ENCODE measurements at places on chromosomes 12 and 14.

GRCh38 chr12:91394903-91395302 lies 212.3 kb upstream of the DCN start:
- DNase-seq, result no peak

DNA sequence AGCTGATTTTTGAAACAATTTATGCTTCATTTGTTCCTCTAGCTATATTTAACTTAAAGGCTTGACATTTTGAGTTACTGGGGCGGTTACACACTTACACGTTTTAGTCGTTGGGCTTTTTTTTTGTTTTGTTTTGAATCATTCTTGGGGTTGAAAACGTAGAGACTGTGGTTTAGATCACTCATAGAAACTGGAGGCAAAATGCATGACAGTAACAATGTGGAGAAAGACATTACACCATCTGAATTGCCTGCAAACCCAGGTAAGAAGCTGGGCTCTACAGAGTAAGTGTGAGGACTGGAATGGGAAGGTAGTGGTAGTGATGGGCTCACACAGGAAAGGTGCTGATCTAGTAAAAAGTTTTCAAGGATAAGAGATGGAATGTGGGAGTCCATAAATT lies at the start of gene CLEC2D:
Gene CLEC2D, plus strand, starts transcription at position 180 of the 400 bp plus-strand sequence. Its CDS starts 22 bp downstream, at position 202.
- DNase-seq, result no peak

DNA sequence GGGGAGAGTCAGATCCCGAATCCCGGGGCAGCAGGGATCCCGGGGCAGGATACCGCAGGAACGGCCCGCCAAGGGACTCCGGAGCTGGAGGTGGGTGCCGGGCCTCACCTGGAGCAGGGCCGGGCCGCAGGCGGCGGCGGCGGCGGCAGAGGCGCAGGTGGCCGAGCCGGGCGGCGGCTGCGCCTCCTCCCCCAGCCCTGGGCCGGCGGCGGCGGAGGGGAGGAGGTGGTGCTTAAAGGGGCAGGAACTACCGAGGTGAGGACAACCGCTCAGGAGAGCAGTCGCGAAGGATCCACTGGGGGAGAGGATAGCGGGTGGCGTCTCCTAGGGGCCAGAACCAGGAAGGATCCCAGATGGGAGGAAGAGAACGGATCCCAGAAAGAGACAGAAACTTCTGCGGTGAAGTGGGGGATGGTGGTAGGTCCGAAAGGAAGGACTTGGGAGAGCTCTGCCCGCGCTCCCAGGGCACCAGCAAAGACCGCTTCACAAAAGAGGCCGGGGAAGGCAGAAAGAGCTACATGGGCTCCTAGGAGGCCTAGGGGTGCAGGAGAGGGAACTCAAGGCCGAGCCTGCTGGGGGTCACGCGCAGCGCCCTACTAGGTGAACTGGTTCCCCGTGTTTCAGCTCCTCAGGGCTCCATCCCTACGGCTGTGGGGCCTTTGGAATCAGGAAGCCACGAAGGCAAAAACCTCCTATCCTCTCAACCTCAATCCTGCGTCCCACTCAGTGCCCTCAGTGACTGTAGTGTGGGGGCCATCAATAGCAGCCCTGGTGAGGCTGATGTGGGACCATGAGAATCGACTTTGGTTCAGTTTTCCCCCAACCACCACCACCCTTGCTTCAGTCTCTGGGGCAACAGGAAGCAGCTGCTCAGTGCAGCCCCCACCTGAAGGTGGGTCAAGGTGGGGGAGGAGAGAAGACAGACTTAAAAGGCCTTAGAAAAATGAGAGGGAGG lies 5.0 kb upstream of the BAZ2A start:
- DNase-seq, result peak; percentile 70

- DNase-seq, result no peak
Observed at GRCh38 chr12:57887631-57888408, 41.3 kb upstream of the CTDSP2 start.

GRCh38 chr12:19239102-19239501 lies 109.6 kb downstream of the PLEKHA5 start:
- no peak for DNase-seq

GRCh38 chr14:84251411-84252115 lies 1278.4 kb upstream of the FLRT2 start:
- DNase-seq, result no peak

GRCh38 chr12:114684098-114684869 lies at the start of gene TBX3:
Gene TBX3, minus strand, starts transcription at chr12:114684175. Its CDS starts 975 bp downstream, at chr12:114683200.
- DNase-seq, result peak; percentile 96

- peak; percentile 43 for DNase-seq
Observed at GRCh38 chr14:92040431-92041051, 682 bp upstream of the TRIP11 start.

DNA sequence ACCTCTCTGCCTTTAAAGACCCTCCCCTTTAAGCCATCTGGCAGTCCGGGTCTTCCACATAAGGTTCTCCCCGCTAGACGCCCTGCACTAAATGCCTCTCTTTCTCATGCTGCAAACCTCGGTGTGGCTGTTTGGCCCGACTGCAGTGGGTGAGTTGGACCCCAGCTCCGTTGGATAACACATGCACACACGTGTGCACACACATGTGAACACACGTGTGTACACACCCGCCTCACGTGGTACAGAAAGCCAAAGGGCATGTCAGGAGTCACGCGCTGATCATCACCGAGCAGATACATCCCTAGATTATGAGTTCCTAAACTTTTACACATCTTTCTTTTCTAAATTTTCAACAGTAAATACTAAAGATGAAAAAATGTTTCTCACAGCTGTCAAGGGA lies 68.3 kb downstream of the RIMBP2 start:
- DNase-seq, result no peak

DNA sequence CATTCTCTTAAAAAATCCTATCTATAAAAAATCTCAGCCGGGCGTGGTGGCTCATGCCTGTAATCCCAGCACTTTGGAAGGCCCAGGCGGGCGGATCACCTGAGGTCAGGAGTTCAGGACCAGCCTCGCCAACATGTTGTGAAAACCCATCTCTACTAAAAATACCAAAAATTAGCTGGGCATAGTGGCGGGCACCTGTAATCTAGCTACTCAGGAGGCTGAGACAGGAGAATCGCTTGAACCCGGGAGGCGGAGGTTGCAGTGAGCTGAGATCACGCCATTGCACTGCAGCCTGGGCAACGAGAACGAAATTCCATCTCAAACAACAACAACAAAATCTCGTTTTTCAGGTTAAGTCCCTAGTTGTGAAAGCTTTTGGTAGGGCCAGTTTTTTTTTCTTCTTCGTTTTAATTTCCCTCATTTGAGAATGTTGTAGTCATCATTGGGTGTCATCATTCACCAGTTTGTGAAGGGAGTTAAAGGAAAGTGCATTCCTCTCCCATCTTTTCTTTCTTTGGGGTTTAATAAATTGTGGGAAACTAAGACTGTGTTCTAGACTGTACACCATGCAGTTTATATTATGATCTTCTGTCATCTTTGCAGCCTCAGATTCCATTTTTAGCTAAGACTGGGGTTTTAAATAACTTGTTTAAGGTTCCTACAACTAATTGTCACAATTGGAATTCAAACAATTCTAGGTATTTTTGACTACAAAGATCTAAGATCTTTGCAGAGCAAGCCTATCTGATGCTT lies 23.9 kb downstream of the MDM2 start:
- DNase-seq, result no peak

DNA sequence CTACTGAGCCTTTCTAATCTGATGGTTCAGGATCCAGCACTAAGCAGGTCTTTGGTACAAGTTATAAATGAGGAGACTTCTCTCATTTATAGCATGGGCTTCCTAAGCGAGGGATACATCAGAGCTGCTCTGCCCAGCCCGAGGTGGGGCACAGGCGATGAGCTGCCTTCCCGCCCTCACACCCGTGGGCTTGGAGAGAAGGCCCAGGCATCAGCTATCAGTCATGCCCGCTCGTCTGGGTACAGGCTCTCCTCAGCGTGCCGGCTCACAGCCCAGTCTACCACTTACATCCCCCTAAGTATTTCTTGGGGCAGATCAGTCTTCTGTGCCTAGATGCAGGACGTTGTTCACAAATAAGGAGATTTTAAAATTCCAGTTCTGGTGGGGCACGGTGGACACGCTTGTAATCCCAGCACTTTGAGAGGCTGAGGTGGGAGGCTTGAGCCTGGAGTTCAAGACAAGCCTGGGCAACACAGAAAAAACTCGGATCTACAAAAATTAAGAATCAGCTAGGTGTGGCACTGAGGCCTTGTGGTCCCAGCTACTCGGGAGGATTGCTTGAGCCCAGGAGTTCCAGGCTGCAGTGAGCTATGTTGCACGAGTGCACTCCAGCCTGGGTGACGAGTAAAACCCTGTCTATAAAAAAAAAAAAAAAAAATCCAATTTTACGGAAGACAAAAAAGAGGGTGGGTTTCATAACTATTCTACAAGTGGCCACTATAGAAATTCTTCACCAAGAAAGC lies 57.0 kb downstream of the CCDC88C start:
- DNase-seq, result no peak

- no peak for DNase-seq
Observed at GRCh38 chr14:85958069-85958468, 428.1 kb downstream of the FLRT2 start.

DNA sequence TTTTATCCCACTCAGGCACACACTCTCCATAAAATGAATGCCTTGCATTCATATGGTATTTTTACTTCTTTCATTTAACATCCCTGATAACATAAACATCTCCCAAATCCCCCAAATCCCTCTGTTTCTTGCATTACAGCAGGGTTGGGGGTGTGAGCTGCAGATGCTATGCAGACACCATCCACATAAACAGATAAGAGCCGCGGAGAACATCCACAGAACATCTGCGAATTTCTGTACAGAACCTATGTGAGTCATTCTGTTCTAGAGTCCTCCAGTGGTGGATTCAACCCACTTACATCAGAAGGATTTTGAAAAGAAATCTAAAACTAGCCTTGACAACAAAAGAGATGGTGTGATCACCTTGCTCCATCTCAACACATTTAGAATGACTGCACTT lies 20.3 kb downstream of the FBLN5 start:
- no peak for DNase-seq

DNA sequence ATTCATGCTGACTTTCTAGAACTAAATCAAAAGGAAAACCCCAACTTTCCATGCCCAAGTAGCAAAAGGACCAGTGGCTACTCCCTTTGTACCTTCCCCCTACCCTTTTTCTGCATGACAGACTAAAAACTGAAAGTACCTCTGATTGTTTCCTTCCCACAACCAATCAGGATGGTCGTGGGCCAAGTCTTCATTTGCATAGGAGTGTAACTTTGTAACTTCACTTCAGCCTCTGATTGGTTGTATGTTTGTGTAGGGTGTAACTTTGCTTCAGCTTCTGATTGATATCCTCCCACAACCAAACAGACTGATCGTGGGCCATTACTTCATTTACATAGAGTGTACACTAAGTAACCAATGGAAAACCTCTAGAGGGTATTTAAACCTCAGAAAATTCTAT lies 96.5 kb downstream of the DENND5B start:
- no peak for DNase-seq

DNA sequence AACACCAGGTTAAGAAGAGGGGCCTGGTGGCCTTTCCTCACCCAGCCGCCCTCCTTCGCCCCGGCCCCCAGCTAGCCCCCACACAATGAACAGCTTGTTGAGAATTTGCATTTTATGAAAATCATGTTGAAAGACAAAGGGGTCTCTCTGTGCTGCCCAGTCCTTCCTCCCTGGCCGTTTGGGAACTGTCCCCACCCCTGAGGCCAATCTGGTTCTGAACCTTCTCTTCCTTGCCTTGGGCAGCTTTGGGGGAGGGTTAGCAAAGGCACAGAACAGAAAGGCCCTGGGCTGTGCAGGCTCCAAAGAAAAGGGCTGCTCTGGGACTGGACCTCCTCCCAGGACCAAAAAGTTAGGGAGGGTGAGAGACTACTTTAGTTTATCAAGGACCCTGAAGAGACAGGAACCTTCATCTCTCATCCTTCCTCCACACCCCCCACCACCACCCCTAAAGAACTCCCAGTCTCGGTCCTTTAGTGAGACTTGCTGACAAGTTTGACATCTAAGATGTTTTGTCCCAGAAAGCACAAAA lies 1.3 kb downstream of the TAMALIN start:
- DNase-seq, result no peak

DNA sequence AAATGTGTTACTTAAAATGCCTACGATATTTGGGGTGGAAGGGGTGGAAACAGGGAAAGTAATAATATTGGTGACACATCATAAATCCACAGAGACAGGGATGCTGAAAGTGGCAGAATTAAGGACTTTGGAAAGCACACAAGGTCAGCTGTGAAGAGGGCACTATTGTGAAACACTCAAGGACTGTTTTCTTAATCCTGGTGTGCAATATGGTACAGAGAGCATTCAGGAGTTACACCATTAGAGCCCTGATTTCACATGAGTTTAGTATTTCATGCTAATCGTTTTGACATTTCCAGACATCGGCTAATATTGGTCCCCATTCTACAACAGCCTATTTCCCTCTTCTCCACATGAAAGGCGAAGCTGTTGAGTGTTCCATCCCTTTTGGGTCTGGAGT lies 219.2 kb downstream of the MSRB3 start:
- no peak for DNase-seq

DNA sequence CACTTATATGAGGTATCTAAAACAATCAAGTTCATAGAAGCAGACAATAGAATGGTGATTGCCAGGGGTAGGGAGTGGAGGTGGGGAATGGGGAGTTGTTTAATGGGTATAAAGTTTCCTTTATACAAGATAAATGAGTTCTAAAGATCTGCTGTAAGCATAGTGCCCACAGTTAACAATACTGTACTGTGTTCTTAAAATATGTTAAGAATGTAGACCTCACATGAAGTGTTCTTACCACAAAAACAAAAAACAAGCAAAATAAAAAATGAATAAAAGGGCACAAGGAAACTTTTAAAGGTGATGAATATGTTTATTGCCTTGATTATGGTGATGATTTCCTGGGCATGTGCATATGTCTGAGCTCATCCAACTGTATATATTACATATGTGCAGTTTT lies 211.8 kb downstream of the MSRB3 start:
- DNase-seq, result no peak

- no peak for DNase-seq
Observed at GRCh38 chr12:87344699-87345098, 684.5 kb downstream of the C12orf50 start.

- peak; percentile 17 for DNase-seq
Observed at GRCh38 chr14:98893675-98894074, 378.3 kb downstream of the BCL11B start.

DNA sequence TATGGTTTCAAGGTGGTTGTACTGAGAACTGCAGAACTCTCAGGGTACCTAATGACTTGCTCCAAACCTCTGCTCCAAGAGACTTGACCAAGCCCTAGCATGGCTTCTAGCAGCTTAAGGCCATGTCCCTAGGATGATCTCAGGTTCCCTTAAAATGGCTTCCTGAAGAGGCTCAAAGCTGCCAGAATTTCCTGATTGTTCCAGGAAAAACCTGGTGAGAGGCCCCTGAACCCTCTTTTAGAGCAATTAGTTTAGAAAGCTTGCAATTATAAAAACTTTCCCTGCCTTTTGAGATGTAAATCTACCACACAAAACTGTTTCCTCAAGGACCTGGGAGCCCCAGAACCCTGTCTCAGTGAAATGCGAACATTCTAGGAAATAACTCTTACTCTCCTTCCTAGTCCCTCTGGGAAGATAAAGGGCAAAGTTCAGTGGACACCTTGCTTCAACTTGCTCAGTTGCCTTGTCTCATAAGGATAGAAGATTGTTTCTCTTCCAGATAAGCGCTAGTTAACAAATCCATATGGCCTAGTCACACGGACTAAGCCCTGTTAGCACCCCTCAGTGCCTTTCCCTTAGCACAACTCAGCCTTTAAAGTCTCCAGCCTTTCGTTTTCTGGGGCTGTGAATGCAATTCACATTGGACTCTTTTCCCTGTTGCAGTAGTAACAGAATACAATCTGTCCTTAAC lies 2.5 kb downstream of the CMAS start:
- no peak for DNase-seq

GRCh38 chr12:101573743-101574142 lies 21.0 kb upstream of the MYBPC1 start:
- no peak for DNase-seq

Data from right forelimb (tissue), 1 donor.